ENCODE measurements at places on chromosomes 2 and 18.

GRCh38 chr2:188604579-188604978 lies 312.9 kb downstream of the GULP1 start:
- DNase-seq, result no peak

DNA sequence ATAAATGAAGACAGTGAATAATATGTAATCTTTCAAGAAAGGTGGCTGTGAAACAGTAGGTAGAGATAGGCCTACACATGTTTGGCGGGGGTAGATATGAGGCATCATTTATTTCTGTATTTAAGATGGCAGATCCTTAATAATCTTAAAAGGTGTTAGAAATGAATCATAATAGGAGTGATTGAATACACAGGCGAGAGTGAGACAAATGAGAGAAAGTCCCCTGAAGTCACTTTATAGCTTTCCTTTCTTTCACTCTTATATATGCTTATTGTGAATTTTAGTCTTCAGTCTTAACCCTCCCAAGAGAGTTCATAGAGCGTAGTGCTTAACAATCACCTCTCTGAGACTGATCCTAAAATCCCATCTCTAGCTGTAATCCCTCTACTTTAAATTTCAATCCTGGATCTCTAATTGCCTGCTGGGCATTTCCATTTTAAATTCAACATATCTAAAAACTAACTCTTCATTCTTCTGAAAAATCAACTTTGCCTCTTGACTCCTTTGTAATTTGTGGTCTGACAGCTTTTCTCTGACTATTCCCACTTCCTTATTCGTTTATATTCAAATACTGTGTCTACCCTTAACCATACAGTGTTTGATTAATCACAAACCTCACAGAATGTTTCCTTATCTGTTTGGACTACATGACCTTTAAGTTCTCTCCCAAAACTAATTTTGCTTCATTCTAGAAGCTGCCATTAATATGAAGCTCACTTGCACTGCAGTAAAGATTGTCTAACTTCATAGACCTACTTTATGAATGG lies 463.7 kb upstream of the FSIP2 start:
- DNase-seq, result no peak

GRCh38 chr2:113252047-113252590 lies 26.6 kb downstream of the PAX8 start:
- DNase-seq, result no peak

- DNase-seq, result no peak
Observed at GRCh38 chr18:51123481-51123880, 74.0 kb downstream of the MEX3C start.

Data from activated naive CD4-positive, alpha-beta T cell treated with anti-CD3 and anti-CD28 coated beads, Interleukin-2, amount 50 U/mL, for 16 hours (primary cell).